GM20000 (cell line): ENCODE measurements at places on chromosomes 13 and 19.
A peak's percentile ranks its signal among the peaks of the same experiment; 100 is the strongest.

GRCh38 chr13:98853771-98854221, 101.3 kb upstream of the SLC15A1 start:
- DNase-seq, result peak; percentile 35

DNA sequence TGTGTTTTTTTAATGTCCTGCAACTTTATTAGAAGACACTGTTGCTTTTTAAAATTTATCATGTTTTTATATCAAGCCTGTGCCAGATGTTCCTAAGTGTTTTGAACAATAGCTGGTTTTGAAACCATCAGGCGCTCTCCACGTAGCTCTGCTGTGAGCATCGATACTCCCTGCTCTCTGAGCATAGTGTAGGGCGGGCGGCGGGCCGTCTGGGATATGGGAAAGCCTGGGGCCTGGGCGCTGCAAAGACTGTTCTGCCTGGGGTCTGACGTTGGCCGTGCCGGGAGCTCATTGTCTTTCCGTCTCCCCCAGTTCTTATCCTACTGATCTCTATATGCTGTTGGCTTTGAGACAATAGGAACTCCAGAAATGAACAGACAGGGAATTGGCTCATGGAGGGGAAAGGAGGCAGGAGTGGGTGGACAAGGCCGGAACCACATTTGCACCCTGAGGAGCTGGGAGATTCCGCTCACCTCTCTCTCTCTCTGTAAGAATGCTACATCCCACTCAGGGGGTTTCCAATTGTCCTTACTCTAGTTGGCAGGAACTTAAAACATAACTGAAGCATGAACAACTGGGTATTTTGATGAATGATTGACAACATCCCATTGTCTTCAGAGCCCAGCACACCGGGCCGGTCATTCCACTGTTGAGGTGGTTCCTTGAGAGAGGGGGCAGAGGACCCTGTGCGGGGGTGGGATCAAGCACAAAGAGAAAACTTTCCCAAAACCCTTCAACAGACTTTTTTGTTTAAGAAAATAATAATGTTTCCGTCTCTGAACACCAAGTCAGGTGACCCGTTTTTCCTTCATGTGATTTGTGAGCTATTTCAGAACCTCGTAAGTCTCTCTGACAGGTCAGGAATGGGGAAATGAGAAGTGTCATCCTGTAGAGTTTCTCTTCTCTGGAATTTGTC, 64.7 kb downstream of the COL4A2 start:
- no peak for DNase-seq

- no peak for DNase-seq
These were observed 6.0 kb downstream of the TMIGD2 start for GRCh38 chr19:4295972-4296771.

GRCh38 chr13:49530457-49530856, 34.7 kb downstream of the PHF11 start:
- peak; percentile 25 for DNase-seq

- DNase-seq, result no peak
These were observed 28.2 kb downstream of the IGFL2 start for GRCh38 chr19:46176116-46176860.

GRCh38 chr13:36746051-36746450, 72.2 kb downstream of the SERTM1 start:
- no peak for DNase-seq

DNA sequence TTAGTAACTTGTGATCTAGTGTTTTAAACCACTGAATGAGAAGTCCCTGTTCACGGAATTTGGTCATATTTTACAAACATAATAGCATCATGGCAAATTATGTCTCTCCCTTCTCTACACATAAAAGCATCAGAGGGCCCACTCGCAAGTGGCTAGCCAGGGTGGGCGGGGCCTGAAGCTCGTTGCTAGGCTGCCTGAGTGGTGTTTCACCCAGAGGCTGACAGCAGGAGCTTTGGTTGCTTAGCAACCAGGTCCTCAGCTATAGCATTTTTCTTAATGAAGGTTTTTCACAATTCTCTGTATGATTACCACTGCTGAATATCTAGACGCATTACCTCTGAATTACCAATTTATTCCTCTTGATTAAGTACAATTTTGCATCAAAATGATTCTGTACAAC, 126.5 kb downstream of the NALCN start:
- no peak for DNase-seq

GRCh38 chr19:13864667-13865570, 12.0 kb upstream of the NANOS3 start:
- DNase-seq, result peak; percentile 50

- no peak for DNase-seq
These were observed 2812.6 kb downstream of the PCDH9 start for GRCh38 chr13:64417581-64417980.

DNA sequence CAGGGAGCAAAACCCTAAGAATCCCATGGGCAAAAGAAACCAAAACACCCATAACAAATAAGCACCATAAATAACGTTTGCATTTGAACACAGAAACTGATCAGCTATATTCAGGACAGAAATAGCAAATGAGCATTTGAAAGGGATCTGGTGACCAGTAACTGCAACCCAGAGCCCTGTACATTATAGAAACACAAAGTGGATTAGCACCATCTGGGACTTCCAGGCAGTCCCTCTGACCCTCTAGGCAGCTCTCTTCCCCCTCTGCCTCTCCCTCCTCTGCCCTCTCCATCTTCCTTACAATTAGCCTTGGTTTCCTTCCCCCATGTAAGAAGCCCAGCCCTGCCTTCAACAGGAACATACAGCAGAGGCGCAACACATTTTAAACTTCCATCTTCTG, 215.0 kb downstream of the DCLK1 start:
- DNase-seq, result no peak

GRCh38 chr13:77701305-77701704, 3.8 kb downstream of the SLAIN1 start:
- DNase-seq, result no peak

DNA sequence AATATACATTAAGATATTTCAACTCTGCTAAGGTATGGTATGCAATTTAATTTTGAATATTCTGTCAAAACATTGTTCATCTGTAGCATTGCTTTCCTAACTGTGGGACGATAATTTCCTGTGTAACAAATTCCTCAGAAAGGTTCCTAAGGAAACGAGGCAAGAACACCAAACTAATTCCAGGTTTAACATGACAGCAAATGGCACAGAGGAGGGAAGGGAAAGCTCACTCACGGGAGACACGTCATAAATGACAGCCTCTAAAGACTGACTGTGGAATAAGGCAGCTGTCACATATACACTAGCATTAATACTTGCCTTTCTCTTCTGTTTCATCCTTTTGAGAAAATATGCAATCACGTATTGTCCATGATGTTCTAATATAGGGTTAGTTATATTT, 380.6 kb downstream of the LIG4 start:
- DNase-seq, result no peak

- no peak for DNase-seq
These were observed 7.4 kb downstream of the ZNF564 start for GRCh38 chr19:12543855-12544254.

- no peak for DNase-seq
These were observed 271.5 kb downstream of the PCDH9 start for GRCh38 chr13:66958611-66959010.

GRCh38 chr13:69948016-69948415, 159.6 kb upstream of the ATXN8OS start:
- peak; percentile 14 for DNase-seq

GRCh38 chr19:11535792-11536595, 2.7 kb upstream of the CNN1 start:
- DNase-seq, result peak; percentile 98

DNA sequence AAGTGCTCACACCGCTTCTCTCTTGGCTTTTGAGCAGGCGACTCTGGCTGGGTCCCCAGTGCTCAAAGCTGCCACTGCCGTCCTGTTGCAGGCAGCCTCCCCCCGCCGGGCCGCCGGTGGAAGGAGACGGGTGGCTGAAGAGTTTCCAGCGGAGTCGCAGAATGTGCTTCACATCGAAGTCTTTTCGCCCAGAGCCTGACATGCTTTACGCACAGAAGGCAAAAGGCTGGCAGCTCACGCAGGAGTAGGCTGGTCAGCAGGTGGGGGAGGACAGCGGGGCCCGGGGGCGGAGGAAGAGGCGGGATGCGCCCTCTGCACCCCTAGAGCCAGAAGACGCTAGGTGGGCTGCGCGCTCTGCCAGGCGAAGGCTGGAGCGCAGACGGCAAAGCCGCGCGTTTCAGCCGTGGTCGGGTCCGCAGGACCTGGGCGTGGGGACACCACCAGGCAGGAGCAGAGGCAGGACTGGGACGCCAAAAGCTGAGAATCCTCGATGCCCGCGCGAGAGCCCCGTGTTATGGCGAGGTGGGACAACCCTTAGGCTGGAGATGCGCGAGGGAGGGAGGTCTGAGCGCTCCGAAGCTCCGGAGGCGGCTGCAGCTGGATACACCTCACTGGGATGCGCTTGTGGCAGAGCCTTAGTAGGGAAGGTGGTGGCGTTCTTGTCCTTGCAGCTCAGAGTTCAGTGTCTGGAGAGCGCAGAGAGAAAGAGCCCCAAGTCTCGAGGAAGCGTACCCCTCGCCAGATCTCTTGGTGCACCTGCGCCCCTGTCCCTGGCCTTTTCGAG, at the start of gene ATXN8OS:
Gene ATXN8OS, plus strand, starts transcription at position 329 of the 784 bp plus-strand sequence.
- no peak for DNase-seq

DNA sequence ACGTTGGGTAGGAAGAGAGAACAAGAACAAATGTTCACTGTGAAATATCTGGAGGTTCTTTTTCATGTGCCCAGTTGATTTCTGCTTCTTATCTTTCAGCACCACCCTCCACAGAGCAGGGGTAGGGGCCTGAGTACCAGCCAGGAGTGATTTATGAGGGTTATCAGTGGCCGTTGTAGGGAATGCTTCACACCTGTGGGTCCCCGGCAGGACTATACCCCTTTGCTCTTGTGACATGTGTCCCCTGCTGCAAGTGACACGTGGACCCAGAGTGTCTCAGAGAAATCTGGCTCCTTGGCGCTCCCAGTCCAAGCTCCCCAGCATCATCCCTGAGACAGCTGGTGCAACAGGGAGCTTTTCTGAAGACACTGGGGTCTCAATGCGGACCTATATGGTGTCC, 29.7 kb downstream of the SIAH3 start:
- no peak for DNase-seq

- DNase-seq, result no peak
These were observed 18.4 kb downstream of the PROZ start for GRCh38 chr13:113176822-113177221.

DNA sequence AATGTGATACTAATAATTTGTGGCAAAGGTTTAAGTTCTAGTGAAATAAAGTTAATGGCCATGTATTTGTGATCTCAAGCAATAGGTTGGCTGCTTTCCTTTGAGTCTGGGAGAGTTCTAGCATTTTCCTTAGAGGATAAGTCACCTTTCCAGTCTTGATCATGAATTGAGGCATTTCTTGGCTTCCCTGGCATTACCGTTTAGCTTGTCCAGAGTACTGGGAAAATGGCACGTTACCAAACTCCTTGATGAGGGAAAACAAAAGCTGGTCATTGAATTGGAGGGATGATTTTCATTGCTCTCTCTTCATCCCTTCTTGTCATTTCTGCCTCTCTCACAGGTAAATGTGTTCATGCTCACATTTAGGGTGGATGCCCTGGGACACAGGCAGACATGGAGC, 34.0 kb upstream of the SPRY2 start:
- no peak for DNase-seq

DNA sequence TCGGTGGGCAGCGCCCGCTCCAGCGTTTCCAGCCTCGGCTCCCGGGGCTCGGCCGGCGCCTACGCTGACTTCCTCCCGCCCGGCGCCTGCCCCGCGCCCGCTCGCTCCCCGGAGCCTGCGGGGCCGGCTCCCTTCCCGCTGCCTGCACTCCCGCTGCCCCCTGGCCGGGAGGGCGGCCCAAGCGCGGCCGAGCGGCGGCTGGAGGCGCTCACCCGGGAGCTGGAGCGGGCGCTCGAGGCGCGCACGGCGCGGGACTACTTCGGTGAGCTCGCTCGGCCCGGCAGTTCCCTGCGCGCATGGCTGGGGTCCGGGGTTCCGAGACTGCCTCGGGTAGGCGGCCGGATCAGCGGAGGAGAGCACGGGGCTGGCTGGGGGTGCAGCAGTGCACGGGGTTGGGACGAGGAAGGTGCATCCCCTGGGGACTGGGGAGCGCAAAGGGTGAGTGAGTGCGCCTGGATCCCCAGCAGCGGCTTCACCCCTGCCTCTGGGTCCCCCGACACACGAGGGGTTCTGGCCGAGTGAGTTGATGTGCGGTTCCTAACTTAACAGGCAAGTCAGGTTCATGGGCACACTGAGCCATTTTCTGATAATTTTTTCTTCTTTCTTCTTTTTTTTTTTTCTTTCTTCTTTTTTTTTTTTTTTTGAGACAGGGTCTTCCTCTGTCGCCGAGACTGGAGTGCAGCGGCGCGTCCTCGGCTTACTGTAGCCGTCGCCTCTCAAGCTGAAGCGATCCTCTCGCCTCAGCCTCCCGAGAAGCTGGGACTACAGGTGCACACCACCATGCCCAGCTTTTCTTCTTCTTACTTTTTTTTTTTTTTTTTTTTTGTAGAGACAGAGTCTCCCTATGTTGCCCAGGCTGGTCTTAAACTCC, 1.1 kb downstream of the WTIP start:
- DNase-seq, result no peak
